ENCODE measurements at places on chromosomes 3 and 15. TPM values are rescaled to one million over a fixed set of nuclear protein-coding genes. Genes with fewer than 3 reads are reported as not detected.

Gene CSNK1G1
- 22.8 TPM for total RNA-seq

Gene DPH3
- total RNA-seq = 19.4 TPM

Gene ST8SIA2
- under 0.01 TPM for total RNA-seq

Gene GABRB3
- 0.28 TPM for total RNA-seq

Gene ANKUB1
- total RNA-seq = not detected

Gene IL17RC
- total RNA-seq = 27.6 TPM

Gene CD200R1
- total RNA-seq = under 0.01 TPM

Gene TJP1
- total RNA-seq = 40.6 TPM

Gene CYP8B1
- total RNA-seq = not detected

Gene SCN11A
- total RNA-seq = not detected

Gene ONECUT1
- total RNA-seq = not detected

Gene ATP10A
- total RNA-seq = 13.0 TPM

Gene TRH
- total RNA-seq = under 0.01 TPM

Gene AADACL2
- total RNA-seq = not detected

Gene SLC38A3
- not detected for total RNA-seq

Gene DUOXA2
- total RNA-seq = not detected

Gene SLC27A2
- under 0.01 TPM for total RNA-seq

Gene SLC6A11
- total RNA-seq = under 0.01 TPM

Gene PLA1A
- total RNA-seq = not detected

Gene OIP5
- total RNA-seq = 2.3 TPM

Gene PLA2G4D
- under 0.01 TPM for total RNA-seq

Gene FES
- 15.7 TPM for total RNA-seq

Gene CCDC51
- total RNA-seq = 25.3 TPM

Gene ERC2
- total RNA-seq = under 0.01 TPM

Gene GHRL
- total RNA-seq = not detected

Gene FYCO1
- 24.5 TPM for total RNA-seq

Gene TTLL13
- not detected for total RNA-seq

Gene ADAMTS9
- total RNA-seq = 4.2 TPM

Gene CEP63
- 19.0 TPM for total RNA-seq

Gene REC114
- total RNA-seq = not detected

Gene LRRIQ4
- total RNA-seq = 0.19 TPM

Gene TLR9
- total RNA-seq = not detected

Gene SKOR1
- total RNA-seq = under 0.01 TPM

Gene CMTM8
- 0.38 TPM for total RNA-seq

All from regular cardiac myocyte (primary cell).